ENCODE measurements at places on chromosomes 7 and 10.

DNA sequence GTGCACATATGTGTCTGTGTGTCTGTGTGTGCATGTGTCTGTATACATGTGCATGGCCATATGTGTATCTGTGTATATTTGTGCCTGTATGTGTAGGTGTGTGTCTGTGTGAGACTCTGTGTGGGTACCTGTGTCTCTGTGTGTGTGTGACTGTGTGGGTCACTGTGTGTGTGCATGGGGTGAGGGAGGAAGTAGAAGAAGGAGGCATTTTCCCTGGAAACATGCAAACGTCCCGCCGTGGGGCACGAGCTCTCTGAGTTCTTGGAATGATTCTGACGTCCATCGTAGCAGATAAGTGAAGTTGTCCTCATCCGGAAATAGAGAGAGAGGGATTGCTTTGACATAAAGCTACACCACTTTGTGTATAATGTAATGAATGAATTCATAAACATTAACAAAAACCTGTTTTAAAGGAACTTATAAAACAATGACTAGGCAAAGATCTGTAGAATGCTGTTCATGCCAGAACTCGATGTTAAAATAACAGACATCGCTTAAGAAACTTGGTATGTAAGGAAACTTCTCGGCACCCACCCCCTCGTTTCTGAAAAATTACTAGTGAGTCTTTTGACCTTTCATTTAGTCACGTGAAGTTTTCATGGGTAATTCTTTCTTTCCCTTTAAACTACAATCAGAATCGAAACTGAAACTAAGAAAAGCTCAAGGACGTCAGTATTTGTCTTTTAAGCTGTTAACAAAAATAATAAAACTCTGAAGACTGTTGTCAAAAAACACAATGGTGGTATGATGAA lies 43.6 kb upstream of the KLF6 start:
- DNase-seq = no peak

GRCh38 chr7:157018997-157019608 lies 8.6 kb upstream of the MNX1 start:
- no peak for DNase-seq

GRCh38 chr10:93703066-93703465 lies 674 bp upstream of the FRA10AC1 start:
- DNase-seq = no peak

DNA sequence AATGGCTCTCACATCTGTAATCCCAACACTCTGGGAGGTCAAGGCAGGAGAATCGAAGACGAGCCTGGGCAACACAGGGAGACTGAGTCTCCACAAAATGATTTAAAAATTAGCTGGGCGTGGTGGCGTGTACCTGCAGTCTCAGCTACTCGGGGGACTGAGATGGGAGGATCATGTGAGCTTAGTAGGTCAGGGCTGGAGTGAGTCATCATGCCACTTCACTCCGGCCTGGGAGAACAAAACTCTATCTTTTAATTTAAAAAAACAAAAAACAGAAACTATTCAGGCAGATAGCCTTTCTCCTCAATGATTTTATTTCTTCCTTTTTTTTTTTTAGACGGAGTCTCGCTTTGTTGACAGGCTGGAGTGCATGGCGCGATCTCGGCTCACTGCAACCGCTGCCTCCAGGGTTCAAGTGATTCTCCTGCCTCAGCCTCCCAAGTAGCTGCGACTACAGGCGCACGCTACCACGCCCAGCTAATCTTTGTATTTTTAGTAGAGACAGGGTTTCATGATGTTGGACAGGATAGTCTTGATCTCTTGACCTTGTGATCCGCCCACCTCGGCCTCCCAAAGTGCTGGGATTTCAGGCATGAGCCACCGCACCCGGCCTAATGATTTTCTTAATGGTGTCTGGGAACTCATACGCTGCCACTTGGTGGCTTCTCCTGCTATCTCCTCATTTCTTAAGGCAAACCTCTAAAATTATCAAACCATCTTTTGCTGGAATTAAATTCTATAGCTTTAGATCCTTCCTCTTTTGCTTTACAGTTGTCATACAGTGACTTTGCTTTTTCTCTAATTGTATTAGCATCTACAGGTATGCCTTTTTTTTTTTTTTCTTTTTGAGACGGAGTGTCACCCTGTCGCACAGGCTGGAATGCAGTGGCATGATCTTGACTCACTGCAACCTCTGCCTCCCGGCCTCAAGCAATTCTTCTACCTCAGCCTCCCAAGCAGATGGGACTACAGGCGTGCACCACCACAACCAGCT lies 22.9 kb downstream of the SRPK2 start:
- no peak for DNase-seq

DNA sequence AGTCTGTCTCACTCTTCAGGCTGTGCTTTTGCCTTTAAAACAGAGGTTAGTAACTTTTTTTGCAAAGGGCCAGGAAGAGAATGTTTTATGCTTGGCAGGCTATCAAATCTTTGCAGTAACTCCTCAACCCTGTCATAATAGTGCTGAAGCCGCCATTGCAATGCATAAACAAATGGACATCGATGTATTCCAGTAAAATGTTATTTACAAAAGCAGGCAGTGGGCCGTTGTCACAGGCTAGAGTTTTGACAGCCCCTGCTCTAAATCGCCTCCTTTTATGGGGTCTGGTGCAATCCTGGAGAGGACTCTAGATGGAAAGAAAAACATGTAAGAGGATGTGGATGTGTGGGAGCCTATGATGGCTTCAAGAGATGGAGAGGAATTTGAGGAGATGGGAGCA lies 568.3 kb downstream of the TYW1 start:
- no peak for DNase-seq

- no peak for DNase-seq
Measured at GRCh38 chr10:114616103-114616502, 42.0 kb downstream of the ABLIM1 start.

DNA sequence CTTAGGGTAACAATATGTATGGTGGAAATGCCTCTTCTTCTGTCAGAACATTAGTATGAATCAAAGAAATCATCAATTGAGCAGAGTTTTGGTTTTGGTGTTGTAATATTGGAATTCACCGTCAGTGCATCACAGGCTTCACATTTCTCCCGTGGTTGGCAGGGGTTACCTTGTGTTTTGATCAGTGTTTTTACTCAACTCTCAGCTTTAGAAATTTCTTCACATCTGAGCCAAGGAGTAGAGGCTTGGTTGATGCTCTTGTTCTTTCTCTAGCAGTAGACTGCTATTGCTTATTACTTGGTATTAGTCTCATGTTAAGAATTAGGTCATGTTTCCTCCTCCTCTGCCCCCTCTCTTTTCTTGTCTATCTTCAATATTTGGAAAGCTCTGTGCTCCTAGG lies 188.8 kb upstream of the SMIM30 start:
- no peak for DNase-seq

GRCh38 chr7:44484482-44485313 lies 5.8 kb downstream of the NUDCD3 start:
- DNase-seq = no peak

DNA sequence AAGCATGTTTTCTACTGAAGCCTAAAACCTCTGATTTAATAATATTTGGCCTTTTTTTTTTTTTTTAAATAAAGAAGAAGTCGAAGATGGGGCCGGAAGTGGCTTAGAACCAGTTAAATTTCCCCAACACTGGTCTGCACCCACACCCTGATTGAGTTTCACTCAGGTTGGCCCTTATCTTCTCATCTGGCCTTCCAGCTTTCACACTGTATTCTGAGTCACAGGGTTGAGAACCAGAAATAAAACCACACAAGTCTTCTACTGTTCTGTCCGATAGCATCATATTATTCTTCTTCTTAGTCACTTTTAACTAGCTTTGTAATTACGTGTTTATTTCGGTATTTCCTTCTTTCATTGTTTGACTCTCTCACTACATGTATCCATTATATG lies 9.9 kb downstream of the ZNF365 start:
- no peak for DNase-seq

DNA sequence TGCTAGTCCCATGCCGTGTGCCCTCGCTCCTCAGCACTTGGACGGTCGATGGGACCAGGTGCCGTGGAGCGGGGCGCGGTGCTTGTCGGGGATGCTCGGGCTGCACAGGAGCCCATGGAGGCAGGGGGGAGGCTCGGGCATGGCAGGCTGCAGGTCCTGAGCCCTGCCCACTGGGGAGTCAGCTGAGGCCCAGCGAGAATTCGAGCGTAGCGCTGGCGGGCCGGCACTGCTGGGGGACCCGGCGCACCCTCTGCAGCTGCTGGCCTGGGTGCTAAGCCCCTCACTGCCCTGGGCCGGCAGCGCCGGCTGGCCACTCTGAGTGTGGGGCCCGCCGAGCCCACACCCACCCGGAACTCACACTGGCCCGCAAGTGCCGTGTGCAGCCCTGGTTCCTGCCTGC lies 44.7 kb downstream of the ST7 start:
- DNase-seq = no peak

DNA sequence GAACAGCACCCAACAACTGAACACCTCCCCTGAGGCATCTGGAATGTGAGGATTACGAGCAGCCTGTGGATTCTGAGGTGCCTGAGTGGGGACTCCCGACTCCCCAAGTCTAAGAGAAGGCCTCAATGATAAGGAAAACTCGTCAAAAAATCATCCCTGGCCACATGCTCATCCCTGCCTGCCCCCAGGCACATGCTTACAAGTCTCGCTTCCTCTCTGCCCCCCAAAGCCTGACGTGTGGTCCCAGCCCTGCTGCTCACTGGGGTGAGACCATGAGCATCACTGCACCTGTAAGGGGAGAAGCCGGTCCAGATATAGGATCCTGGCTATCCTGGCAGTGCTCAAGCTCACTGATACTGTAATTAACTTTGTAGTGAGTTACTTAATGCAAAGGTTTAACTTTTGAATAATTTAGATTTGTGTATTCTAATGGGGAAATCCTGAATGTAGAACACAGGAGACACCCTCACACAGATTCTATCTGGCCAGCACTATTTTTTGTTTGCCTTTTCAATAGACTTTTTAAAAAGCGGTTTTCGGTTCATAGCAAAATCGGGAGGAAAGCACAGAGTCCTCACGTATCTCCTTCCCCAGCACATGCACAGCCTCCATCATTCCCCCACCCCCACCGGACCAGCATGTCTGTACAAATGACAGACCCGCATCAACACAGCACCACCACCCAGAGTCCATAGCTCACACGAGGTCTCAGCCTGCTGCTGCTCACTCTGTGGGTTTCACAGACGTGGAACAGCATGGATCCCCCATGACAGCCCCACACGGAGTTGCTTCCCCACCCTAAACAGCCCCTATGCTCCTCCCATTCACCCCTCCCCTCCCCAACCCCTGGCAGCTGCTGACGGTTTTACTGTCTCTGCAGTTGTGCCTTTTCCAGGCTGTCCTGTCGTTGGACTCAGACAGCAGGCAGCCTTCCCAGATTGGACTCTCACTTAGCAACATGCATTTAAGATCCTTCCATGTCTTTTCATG lies 167.9 kb downstream of the DIP2C start:
- no peak for DNase-seq

DNA sequence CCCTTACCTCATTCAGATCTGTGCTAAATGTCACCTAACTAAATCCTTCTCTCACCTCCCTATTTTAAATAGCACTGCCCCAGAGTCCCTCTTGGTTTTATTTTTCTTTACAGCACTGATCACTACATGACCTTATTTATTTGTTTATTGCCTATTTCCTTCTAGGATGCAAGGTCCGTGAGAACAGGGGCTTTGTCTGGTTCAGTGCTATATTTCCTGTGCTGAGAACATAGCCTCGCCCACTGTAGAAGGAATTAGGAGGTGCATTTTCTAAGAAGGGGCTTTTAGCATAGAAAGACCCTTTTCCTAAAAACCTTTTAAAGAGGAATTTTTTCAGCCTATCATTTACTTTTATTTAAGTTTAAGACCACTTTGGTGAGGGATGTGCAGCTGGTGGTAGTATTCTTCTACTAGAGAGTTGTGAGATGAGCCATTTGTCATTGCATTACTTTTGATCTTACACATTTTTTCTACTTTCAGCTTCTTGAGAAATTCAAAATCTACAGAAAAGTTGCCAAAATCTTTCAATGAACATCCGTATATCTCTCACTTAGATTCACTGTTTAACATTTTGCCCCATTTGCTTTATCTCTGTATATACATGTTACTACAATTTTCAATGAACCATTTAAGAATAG lies 13.5 kb upstream of the PCGF5 start:
- no peak for DNase-seq

- no peak for DNase-seq
Measured at GRCh38 chr7:16471933-16472332, 6.4 kb upstream of the SOSTDC1 start.

DNA sequence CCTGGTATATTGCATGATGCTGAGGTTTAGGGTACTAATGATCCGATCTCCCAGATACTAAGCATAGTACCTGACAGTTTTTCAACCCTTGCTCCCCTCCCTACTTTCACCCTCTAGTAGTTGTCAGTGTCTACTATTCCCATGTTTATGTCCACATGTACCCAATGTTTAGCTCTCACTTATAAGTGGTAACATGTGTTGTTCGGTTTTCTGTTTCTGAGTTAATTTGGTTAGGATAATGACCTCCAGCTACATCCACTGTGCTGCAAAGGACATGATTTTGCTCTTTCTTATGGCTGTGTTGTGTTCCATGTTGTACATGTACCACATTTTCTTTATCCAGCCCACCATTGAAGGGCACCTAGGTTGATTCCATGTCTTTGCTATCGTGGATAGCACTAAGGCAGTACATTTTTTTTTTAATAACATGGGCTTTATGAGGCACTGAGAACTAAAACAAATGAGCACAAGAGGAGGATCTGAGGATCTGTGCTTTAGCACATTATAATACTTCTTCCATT lies 28.1 kb downstream of the ITGB8 start:
- DNase-seq = no peak

- no peak for DNase-seq
Measured at GRCh38 chr7:87310790-87311419, 34.6 kb upstream of the CROT start.

DNA sequence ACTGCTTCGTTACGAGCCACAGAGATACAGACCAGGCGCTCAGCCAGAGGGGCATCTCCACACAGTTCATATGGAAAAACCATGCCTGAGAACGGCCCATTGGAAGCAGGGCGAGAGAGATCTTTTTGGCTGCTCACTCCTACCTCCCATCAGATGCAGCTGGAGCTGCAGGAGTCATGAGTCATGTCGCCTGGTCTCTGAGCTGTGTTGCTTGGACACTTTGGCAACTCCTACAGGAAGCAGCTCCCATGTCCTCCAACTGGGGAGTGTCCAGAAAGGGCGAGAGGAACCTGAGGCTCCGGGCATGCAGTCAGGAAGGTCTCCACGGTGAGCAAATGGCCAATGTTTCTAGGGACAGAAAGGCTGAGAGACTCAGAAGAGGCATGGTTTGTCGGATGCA lies 24.9 kb downstream of the INSIG1 start:
- no peak for DNase-seq

DNA sequence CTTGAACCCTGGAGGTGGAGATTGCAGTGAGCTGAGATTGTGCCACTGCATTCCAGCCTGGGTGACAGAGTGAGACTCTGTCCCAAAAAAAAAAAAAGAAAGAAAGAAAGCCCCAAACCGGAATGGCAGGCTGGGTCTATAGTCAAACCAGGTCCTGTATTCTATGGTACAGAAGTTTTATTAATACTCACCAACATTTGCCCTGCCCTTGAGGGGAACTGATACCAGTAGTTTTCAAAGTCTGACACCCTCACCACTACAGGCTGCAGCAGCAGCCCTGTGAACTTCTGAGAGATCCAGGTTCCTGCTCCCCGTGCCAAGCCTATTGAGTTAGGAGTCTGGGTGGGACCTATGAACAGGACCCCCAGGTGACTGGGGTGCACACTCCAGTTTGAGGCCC lies 80.6 kb downstream of the RGS10 start:
- DNase-seq = no peak

GRCh38 chr10:110859206-110859972 lies 12.3 kb upstream of the PDCD4 start:
- DNase-seq = no peak
